ENCODE measurements at places on chromosomes 5 and 9.

DNA sequence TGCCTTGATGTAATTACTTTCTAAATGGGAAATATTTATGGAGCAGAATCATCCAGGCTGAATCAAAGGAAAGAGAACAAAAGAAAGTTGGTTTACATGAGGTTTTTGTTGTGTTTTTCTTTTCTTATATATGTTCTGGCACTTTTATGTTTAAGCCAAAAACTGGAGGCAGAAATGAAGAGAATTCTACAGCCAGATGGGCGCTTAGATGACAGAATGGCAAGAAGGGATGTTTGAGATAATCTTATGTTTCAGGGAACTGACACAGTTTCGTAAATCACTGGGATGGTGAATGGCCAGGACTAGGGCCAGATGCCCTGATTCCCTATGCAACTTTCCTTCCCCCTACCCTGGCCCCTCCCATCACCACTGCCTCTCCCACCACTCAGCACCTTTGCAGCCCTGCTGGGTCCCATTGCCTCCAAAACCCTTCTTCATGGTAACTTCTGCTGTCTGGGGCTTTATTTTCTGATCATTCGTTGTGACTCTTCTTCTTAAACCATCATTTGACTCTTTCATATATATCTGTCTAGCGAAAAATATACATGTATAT, 111.8 kb downstream of the EFNA5 start:
- no peak for DNase-seq

DNA sequence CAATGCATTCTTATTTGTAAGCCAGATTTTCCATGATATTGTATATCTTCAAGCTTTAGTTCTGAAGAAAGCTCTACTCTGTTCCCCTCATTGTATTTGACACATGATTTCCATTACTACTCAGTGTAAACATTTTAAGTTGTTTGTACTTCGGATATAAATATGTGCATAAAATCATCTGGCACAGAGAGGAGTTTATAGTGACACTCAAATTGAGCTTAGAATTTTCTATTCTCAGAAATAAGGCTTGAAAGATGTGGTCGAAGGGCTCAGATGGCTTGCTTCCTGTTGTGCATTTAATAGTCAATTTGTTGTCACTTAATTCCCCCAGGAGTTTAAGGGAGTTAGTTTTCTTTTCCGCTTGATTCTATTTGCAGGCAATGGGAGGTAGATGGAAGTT, 88.8 kb downstream of the PPIC start:
- no peak for DNase-seq

DNA sequence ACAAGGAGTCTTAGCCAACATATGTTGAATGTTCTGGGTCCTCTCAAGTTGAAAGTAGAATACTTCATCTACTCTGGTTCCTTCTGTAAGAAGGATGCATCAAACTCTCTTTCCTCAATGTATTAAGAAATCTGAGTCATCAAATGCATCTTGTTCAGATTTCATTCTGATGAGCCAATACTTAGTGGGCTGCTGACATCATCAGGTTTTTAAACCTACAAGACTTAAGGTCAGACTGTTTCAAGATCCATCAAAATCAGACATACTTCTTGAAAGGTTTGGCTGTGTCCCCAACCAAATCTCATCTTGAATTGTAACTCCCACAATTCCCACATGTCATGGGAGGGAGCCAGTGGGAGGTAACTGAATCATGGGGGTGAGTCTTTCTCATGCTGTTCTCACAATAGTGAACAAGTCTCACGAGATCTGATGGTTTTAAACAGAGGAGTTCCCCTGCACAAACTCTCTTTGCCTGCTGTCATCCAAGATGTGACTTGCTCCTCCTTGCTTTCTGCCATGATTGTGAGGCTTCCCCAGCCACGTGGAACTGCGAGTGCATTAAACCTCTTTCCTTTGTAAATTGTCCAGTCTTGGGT, 168.8 kb downstream of the RAPGEF6 start:
- DNase-seq, result no peak

DNA sequence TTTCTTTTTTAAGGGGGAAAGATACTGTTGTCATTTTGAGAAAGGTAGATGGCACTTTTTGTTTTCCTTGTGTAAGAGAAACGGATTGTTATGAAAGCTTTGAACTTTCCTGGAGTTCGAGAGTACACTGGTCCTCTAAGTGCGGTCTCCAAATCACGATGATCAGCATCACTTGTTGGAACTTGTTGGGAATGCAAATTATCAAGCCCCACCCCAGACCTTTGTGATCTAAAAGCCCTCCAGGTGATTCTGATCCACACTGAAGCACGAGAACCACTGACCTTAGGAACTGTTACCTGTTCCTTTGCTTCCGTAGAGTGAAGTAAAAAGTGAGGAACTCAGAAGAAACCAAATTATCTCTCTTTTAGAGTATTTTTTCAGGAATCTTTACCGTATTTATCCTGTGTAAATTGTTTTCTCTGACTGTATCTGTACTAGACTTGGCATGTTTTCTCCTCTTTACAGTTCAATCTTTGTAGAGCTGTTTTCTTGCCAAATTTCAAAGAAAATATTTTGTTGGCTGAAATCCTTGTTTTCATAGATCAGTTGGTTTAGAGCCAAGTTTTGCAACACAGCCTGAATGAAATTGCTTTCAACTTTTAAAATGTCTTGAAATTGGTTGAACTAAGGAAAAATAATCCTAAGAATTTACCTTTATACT, 4.0 kb downstream of the MAT2B start:
- DNase-seq, result no peak

DNA sequence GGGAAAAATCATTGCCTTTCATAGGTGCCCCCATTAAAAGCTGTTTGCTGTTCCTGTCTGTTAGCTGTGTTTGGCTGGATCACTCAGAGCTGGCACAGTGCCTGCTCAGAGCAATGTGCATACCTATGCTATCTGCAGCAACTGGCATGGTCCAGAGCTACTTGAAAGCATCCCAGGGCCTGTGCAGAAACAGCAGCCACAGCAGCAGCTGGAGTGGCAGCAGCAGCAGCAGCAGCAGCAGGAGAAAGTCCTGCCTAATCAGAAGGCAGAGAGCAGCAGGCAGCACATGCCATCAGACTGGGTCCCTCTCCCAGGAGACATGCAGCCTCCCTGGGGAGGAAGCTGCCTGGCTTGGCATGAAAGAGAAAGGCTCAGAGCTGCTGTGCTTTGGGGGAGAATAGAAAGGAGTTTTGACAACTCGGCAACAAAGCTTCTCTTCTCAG, 243.8 kb upstream of the WWC1 start:
- no peak for DNase-seq

GRCh38 chr9:108273988-108274387, 581.8 kb downstream of the ACTL7B start:
- DNase-seq, result no peak

- no peak for DNase-seq
These were observed 48.7 kb downstream of the RICTOR start for GRCh38 chr5:39025456-39025855.

GRCh38 chr5:155368490-155368889, 354.9 kb downstream of the KIF4B start:
- no peak for DNase-seq

DNA sequence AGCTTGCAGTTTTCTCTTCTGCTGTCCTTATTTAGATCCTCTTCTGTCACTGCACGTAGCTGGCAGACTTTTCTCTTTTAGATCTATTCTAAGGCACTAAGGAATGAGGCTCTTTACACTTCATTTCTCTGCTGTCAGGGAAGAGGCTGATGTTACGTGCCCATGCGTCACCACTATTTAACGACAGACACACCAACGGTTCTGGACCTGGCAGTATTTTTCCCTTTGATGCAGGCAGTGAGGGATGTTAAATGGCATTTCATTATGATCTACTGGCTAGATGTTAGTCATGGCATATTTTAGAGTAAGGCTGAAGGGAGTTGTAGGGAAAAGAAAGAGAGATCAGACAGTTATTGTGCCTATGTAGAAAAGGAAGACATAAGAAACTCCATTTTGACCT, 8.2 kb upstream of the CRHBP start:
- DNase-seq, result no peak

DNA sequence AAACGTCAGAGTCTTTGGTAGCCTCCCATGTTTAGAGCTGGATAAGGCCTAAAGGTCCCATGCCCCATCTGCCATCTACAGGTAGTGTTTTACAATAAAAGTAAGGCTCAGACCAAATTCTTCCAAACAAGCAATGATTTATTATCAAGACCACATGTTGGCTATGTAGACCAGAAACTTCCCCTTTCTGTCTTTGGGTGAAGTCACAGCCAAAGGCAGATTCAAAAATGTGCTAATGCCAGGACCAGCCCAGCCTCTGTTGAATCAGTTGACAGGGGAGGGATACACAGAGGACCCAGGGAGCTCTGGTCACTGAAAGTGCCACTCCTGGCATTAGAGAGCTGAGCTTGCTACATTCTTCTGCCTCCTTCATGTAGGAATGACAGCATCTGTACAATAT, 360.8 kb downstream of the NTRK2 start:
- DNase-seq, result no peak

DNA sequence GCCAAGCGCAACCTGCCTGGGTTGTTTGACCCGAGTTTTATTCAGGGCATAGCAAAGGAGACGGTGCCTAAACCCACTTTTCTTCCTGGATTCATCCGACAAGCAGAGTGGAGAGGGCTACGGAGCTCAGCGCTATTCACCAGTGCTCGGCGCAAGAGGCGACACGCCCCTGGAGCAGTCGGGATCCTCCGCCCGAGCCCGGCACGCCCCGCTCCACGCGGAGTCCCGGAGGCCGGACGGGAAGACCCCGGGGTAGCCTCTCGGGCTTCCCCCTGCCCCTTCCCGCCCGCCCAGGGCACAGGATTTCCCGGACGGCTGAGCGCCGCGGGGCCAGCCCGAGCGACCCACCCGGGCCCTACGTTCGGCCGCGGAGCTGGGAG, 427 bp downstream of the SERINC5 start:
- no peak for DNase-seq
